AML-193 (cell line): ENCODE measurements at places on chromosomes 2 and 18.

DNA sequence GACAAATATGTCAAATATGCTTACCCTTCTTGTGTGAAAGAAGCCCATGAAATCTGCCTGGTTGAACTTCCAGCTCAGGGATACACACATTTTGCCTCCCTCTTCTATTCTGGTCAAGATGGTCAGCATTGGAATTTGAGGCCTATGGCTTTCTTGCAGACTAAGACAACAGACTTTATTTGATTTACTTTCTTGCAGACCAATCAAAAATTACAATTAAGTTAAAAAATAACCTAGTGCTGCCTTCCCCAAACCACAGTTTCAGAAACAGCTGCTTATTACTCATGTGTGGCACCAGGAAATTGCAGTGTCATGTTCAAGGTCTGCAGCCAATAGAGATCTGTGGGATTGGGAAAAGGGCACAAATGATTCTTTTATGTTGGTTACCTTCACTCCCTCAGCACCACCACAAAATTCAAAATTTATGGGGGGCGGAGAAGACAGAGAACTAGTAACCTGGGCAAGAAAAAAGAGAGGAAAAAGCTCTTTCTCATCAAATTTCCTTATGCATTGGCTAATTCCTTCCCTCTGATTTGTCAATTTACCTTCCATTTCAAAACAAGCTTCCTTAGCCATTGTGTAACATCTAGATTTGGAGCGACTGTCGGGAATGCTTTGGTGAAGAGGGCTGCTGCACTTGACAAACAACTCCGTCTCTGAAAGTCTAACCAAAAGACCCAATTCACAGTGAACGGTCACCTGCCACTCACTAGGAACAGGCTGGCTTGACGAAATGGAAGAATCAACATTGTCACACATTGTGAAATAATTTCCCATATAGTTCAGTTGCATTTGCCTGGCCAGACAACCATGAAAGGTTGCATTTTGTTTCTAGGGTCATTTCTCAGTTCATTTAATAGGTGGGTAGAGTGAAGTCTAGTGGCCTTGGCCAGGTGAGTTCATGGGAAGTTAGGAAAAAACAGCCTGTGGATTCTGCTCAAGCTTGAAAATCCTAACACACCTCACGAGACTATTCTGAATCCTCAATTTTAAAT, 100.4 kb upstream of the FZD5 start:
- peak; percentile 43 for DNase-seq

- DNase-seq, result no peak
Measured at GRCh38 chr2:238083919-238084318, 16.2 kb upstream of the ESPNL start.

DNA sequence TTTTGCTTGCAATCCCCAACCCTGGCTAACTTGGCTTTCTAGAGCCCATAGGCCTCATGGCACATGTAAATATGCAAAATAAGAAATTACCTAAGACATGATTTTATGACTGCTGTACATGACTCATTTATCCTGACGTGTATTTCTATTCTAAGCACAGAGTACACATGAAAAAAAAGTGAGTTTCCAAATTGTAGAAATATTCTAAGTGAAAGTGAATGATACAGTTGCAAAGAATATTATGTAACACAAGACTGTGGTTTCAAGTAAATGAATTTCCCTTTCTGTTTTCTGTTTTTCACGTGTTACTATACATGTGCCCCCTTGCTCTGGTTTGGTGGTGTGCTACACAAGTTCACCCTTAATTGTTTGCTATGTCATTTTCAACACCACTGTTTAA, 162.4 kb downstream of the LRP1B start:
- no peak for DNase-seq

- DNase-seq, result no peak
Measured at GRCh38 chr2:239502430-239503186, 101.8 kb upstream of the HDAC4 start.

DNA sequence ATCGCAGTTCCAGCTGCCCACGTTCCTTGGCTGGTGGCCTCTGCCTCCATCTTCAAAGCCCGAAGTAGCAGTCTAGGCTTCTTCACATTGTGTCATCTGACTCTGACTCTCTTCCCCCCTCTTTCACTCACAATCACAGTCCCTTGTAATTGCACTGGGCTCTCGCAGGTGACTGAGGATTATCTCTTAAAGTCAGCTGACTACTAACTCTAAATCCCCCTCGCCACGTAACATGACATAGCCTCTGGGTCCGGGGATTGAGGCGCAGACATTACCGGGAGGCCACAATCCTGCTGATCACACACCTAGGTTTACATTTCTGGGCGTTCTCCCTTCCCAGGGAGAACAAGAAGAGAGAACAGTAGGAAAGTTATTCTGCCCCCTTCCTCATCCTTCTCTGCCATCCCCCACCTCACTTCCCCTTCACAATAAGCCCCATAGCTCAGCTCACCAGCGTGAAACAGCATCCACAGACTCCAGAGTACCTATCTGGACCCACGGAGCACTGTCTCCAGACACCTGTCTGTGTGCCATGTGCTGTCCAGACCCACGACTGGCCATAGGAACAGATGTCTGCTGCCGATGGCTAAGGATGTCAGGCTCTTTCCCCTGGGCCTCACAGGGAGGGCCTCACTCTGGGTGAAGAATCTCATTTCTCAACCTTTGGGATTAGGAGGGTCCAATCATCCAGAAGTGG, 64.3 kb upstream of the FZD7 start:
- DNase-seq, result no peak

GRCh38 chr2:60882971-60883753, 1.8 kb downstream of the REL start:
- DNase-seq, result peak; percentile 62

- no peak for DNase-seq
Measured at GRCh38 chr2:41741951-41742595, 305.7 kb upstream of the PKDCC start.

GRCh38 chr2:197571627-197572271, 55.9 kb downstream of the MOB4 start:
- no peak for DNase-seq

DNA sequence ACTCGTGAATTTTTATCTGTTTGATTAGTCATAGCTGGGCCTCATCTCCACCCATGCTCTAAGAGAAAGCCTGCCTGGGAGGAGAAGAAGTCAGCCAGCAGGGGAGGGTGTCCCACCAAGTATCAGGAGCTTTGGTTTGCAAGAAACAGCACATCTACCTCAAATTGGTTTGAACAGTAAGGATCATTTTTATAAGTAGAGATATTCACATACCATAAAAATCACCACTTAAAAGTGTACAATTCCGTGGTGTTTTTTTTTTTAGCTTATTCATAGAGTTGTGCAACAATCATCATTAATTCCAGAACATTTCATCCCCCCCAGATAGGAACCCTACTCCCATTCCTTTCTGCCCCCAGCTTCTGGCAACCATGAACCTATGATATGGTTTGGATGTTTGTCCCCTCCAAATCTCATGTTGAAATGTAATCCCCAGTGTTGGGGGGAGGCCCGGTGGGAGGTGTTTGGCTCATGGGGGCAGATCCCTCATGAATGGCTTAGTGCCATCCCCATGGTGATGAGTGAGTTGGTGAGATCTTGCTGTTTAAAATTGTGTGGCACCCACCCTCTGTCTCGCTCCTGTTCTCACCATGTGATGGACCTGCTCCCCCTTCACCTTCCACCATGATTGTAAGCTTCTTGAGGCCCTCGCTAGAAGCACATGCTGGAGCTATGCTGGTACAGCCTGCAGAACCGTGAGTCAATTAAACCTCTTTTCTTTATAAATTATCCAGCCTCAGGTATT, 36.2 kb upstream of the HS6ST1 start:
- DNase-seq, result no peak
